ENCODE measurements at places on chromosomes 13 and 19.

- no peak for DNase-seq
These were observed 270.3 kb upstream of the TMTC4 start for GRCh38 chr13:100944791-100945345.

- no peak for DNase-seq
These were observed 2382.4 kb downstream of the PCDH9 start for GRCh38 chr13:64847767-64848166.

GRCh38 chr19:43618921-43619261, 538 bp downstream of the ZNF428 start:
- DNase-seq, result peak; percentile 61

DNA sequence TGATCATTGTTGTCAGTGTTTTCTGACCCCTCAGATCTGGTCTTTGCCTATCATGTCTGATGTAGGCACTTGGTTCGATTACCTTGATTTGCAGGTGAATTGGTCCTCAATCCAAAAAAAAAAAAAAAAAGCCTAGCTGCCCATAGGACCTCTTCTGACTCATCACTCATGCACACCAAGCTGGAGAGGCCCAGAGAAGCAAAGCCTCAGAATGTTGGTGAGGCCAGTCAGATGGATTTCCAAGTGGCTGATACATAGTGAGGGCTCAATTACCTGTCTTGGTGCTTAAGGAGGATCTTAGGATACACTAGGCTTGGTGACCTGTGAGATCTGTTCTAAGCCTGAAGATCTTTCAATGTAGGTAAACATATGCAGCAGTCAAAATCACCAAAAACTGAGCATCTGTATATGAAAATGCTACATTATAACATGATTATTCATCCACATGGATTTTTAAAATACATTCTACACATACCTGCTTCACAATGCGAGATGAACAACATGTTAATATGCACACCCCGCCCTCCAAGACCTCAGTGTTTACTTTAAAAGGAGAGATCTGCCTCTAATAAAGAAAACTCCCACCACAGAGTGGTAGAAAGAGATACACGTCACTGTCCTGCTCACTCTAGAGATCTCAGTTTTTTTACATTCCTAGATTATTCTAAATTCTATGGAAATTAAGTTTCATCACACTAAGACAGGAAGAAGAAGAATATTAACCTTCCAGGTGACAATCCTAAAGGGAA, 79.9 kb upstream of the RAP2A start:
- no peak for DNase-seq

DNA sequence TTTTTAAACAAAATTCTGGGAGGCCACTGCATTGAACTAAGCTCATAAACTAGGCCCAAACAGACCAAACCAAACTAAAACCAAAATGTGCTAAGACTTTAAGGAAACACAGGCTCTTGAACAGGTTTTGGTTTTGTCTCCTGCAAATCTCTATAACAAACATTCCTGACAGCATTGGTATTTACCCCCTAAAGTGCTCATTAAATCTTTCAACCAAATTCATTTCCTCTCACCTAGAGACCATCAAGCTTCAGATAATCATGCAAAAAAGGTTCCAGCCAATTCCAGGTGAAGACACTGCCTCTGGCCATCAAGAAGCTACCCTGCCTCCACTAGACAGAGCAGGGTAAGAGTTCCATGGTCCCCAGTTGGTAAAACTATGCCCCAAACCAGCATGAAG, 951.2 kb upstream of the MIR17HG start:
- DNase-seq, result no peak

GRCh38 chr19:40575326-40575725, 1.3 kb upstream of the SHKBP1 start:
- DNase-seq, result no peak

DNA sequence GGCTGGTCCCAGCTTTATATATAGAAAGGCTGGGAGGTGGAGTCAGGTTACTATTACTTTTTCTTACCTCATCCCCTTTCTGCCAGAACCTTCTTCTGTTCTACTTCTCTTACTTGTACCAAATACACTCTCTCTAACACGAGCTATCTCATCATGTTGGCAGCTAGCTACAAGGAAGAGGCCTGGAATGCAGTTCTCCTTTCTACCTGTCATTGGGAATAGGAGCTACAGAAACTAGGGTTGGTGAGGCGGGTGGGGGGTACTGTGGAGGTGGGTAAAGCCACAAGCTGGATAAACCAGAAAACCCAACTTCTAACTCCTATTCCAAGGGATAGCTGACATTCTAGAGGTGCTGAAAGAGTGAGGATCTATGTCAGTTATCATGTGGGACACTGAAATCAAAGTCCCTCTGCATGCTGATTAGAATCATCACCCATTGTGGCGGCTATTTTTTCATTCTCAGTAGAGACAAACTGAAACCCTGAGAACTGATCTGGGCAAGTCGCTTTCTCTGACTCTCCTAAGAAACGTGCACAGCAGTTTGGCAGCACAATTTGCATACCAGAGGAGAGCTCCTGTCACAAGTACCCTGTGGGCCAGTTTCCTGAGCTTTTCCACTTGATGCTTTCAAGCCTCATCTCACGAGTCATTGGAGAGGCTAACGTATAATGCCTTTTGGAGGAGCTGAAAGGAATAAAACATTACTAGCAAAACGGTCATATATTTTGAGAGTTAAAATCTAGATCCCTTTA, 358.1 kb downstream of the ENOX1 start:
- peak; percentile 7 for DNase-seq

DNA sequence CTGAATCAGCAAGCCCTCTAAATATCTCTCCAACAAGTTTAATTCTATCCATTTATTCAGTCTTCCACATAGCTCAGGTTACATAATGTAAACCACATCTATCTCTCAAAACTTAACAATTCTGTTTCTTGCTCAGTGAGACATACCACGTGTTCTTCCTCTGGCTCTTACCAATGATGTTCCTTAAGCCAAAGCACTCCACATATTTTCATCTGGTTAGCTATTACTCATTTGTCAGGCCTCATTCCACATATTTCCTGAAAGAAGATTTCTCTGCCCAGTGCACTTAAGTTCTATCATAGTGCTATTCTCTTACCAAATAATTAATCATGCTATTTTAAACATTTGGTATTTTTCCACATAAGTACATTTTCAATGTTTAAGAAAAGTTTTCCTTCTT, 403.3 kb upstream of the ATXN8OS start:
- no peak for DNase-seq

DNA sequence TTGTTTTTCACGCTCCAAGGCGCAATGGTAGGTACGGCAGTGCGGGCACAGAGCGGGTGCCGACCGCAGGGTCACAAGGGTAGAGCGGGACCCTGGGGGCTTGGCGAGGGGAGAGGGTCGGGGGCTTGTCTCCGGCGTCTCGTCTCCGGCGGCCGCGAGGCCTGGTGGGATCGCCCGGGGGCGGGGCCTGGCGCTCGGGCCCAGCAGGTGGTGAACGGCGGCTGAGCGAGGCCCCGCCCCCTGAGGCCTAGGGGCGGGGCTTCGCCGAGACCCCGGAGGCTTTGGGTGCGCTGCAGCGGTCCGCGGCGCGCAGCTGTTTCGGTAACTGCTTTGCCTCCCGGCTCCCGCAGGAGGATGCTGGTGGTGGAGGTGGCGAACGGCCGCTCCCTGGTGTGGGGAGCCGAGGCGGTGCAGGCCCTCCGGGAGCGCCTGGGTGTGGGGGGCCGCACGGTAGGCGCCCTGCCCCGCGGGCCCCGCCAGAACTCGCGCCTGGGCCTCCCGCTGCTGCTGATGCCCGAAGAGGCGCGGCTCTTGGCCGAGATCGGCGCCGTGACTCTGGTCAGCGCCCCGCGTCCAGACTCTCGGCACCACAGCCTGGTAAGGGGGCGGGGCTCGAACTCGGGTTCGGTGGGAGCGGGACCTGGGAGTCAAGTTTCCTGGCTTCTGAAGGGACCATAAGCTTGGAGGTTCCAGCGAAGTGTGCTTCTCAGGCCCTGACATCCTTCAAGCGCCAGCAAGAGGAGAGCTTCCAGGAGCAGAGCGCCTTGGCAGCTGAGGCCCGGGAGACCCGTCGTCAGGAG, at the start of gene TSEN34:
TSS of gene TSEN34 (plus strand) at position 298 of the 800 bp plus-strand sequence. CDS start at position 355, 57 bp downstream.
- DNase-seq, result peak; percentile 91

DNA sequence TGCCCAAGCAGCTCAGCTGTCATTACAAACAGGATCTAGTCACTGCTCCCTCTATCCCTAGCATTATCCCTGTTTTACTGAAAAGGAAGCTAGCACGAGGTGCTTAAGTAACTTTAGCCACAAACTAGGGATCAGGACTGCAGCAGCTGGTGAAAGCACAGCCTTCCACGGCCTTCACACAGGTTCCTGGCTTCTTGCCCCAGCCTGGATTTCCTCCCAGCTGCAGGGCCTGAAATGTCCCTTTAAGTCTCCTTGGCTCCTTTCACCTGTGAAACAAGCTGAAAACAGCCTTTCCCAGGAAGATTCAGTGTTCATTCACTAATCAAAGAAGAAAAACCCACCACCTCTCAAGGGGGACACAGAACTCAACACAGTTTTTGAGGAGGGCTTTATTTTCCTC, 754.5 kb downstream of the DIAPH3 start:
- no peak for DNase-seq

GRCh38 chr19:44697670-44698034, 1.3 kb upstream of the CEACAM16 start:
- no peak for DNase-seq

DNA sequence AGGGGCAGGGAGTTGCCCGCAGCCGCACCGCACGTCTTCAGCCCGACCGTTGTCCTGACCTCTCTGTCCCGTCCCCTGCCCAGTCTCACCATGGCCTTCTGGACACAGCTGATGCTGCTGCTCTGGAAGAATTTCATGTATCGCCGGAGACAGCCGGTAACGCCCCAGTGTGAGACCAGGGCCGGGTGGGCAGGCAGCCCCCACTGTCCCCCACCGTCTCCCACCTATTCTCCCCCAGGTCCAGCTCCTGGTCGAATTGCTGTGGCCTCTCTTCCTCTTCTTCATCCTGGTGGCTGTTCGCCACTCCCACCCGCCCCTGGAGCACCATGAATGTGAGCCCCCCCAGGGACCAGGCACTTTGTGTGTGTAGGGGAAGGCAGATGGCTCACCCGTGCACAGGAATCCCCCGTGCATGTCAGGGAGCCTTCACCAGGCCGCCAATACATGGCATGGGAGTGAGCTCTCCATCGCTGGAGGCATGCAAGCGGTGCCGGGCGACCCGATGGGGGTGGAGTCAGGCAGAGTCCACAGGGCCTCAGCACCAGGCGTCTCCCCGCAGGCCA, 1.4 kb downstream of the ABCA7 start:
- DNase-seq, result no peak

- no peak for DNase-seq
These were observed 16.3 kb downstream of the SERP2 start for GRCh38 chr13:44389876-44390275.

DNA sequence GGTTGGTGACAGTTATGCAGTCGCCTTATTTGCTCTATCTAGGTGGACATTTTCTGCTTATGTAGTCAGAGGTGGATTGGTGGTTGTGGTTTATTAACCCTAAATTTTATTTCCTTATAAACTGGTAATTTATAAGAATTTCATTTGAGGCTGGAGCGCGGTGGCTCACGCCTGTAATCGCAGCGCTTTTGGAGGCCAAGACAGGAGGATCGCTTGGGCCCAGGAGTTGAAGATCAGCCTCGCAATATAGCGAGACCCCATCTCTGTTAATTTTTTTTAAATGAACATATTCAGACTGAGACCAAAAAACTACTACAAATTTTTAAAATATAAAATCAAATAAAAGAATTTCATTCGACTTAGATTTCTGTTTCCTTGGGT, 810 bp downstream of the ZNF627 start:
- no peak for DNase-seq

DNA sequence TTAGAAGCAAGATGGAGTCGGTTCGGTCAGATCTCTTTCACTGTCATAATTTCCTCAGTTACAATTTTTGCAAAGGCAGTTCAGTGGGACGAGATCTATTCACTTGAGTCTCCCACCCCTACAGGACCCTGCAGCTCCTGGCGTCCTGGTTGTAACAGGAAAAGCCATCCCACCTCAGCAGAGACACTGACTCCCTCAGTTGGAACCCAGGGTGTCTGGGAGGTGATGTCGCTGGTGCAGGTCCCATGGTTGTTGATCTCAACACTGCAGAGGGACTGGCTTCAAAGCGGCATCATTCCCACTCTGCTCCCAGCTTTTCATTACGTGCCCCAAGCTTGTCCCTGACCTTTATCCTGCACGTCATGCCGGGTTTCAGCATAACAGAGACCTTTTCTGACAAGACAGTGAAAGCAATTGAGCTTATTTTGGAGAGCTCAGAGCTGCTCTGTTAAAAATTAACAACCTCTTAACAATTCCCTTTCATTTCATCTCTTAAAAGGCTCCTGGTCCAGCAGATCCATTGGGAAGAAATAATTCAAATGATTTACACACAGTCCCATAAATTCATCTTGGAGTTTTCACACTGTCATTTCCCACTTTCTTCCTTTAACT, 17.6 kb upstream of the COG3 start:
- no peak for DNase-seq

DNA sequence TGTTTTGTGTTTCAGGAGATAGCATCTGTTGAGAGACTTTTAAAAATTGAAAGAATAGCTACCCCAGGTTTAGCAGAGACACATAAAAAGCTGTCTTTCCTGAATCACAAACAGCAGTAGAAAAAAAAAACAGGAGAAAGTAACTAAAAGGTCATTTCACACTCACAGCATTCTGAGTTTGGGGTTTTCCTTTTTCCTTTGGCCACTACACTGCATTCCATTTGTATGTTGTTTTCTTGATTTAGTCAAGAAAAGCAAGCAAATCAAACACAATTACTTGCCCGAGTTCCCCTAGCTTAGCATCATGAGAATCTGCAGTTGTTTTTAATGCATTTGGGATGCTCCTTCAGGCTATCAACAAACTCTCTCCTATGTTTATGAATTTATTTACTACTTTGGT, 161.0 kb downstream of the KCTD12 start:
- DNase-seq, result no peak

- DNase-seq, result no peak
These were observed 3.1 kb upstream of the BCL3 start for GRCh38 chr19:44745341-44745831.

DNA sequence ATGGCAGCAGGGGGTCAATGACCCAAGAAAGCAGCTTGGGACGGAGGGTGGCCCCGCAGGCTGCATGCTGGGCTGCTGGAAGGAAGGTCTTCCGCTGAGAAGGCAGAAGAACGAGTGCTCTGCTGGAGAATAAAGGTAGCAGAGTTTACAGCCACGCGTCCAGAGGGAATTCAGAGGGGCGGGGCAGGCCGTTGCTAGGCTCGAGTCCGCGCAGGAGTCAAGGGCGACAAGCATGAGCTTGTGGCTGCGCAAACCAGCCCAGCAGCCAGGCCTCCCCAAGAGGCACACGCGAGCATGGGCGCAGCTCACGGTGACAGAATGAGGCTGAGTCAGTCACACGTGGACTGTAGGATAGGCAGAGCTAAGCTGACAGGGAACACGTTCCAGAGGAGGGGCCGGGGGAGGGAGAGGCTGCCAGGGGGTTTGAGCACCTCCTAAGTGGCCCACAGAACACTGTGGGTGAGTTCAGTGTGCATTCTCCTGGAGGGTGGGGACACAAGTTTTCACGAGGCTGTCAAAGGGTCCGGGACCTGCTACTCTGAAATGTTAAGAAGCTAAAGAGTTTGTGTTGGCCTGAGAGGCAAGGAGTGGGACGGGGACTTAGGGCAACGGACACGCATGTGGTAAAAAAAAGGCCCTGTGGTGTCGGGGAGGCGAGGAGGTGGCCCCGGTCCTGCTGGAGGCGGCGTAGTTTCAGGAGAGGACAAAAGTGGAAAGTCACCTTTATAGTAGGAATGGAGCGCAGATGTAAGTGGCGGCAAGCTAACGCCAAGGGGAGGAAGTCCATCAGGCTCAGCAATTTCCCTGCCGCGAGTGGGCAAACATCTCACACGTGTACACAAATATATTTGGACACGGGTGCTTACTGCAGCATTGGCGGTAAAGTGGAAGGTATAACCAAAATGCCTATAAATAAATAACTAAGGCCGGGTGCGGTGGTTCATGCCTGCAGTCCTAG, 17.7 kb downstream of the RFX2 start:
- no peak for DNase-seq
